ENCODE measurements at places on chromosomes 5 and 9.

DNA sequence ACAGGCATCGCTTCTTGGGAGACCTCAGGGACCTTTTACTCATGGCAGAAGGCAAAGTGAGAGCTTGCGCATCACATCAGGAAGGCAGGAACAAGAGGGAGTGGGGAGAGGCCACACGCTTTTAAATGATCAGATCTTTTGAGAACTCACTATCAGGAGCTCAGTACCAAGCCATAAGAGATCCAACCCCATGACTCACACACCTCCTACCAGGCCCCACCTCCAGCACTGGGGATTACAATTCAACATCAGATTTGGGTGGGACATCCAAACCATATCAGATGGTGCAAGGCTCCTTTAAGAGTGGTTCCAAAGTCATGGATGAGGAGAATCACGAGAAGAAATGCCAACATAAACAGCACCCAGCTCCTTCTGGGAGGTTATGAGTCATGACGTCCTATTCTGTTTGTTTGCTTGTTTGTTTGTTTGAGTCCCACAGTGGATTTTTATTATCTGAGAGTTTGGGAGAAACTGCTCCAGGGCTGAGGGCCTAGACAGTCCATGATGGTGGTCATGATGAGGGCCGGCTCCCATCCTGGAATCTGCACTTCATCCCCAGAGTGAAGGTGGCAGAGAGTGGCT, 453.5 kb downstream of the GADD45G start:
- no peak for DNase-seq

- no peak for DNase-seq
Observed at GRCh38 chr5:81151546-81151945, 81.6 kb upstream of the CKMT2 start.

DNA sequence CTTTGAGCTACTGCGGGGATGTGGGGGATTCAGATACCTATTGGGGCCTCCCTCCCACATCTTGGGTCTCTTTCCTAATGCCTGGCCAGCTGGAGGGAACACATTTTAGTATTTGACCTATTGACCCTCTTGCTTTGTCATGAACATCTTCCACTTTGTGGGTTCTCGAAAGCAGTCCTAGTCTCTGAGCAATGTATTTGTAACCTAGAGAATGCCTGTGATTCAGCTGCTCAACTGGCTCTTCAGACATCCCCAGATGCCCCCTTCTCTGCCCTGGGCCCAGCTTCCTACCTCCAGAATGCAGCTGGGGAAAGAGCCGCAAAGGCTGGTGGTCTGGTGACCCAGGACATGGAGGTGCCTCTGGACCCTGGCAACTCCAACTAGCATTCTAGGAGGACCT, 32.2 kb downstream of the APTX start:
- DNase-seq, result no peak

GRCh38 chr9:37382982-37383357, 39.5 kb upstream of the GRHPR start:
- no peak for DNase-seq

- no peak for DNase-seq
Observed at GRCh38 chr9:38031594-38031993, 37.4 kb downstream of the SHB start.

- DNase-seq, result no peak
Observed at GRCh38 chr9:132126680-132127236, 35.1 kb upstream of the NTNG2 start.

All from BE2C (cell line).